ENCODE measurements at places on chromosomes 12 and 14.

GRCh38 chr14:103243764-103244737 lies 90.0 kb upstream of the EIF5 start:
- no peak for DNase-seq

DNA sequence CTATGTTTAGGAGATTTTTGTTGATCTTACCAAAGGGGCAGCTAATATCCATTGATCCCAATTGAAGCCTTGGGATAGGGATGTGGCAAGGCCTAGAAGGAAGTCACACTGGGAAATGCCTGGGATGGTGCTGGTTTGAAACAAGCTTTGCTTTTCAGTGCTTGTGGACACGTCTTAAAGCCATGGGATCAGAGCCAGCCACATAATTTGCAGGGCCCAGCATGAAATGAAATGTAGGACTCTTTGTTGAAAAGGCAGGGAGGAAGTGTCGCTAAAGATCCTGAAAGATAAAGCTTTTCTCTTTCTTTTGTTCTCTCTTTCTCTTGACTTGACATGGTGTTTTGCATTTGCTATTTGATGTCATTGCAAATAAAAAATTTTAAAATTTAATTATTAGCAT lies 5.0 kb downstream of the TTC9 start:
- no peak for DNase-seq

GRCh38 chr12:51752234-51752889 lies 96.2 kb downstream of the FIGNL2 start:
- DNase-seq, result no peak

DNA sequence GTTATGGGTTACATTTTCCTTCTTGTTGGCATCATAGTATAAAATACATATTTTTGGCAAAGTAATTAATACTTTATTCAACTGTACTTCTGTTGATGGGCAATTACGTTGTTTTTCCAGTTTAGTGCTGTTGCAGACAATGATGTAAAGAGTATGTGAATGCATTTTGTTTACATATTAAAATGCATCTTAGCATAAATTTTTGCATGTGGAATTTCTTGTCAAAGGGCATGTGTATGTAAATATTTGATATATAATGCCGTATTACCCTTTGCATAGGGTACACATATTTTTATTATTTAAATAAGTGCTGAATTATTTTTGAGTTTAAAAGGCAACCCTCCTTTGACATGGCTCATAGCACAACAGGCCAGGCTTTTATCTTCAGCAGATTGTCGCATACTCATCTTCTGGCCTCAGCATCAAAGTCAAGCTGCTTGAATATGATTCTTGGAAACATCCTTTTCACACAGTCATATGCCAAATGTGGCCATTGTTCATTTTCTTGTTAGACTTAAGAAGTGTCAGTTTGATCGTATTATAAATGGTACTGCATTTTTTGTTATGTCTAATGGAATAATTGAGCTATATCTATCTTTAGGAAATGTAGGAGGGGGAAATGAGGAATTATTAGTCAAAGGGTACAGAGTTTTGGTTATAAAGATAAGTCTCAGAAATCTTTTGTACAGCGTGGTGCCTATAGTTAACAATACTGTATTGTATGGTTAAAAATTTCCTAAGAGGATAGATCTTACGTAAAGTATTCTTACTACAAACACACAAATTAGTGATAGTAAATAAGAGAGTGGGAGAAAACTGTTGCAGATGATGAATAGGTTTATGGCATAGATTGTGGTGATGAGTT lies 138.5 kb downstream of the FUT8 start:
- DNase-seq, result no peak

- no peak for DNase-seq
These were observed 33.1 kb downstream of the CMKLR1 start for GRCh38 chr12:108305991-108306501.

DNA sequence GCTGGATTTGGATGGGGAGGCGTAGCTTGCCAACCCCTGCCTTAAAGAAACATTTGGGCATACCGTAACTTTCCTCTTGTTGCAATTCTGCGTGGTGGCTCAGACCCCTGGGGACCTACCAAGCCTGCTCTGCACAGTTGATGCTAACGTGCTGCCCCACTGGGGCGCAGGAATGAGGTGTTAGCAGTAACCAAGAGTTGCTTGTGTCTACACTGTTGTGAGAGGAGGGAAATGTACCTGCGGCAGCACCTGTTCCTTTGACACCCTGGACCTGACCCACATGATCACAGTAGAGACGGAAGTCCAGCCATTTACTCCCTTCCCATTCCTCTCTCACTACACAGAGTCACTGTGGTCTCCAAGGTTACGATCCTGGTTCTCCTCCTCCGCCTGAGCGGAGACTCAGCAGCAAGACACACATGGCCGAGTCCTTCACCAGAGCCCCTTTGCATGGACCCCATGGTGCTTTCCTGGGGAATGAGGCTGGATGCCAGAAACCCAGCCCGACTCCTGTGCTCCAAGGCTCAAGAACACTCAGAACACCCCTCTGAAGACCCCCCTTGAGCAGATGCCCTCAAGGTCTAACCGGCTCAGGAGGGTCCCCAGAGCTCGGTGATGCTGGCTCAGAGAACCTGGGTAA lies 84.8 kb downstream of the FBXL14 start:
- DNase-seq, result no peak

DNA sequence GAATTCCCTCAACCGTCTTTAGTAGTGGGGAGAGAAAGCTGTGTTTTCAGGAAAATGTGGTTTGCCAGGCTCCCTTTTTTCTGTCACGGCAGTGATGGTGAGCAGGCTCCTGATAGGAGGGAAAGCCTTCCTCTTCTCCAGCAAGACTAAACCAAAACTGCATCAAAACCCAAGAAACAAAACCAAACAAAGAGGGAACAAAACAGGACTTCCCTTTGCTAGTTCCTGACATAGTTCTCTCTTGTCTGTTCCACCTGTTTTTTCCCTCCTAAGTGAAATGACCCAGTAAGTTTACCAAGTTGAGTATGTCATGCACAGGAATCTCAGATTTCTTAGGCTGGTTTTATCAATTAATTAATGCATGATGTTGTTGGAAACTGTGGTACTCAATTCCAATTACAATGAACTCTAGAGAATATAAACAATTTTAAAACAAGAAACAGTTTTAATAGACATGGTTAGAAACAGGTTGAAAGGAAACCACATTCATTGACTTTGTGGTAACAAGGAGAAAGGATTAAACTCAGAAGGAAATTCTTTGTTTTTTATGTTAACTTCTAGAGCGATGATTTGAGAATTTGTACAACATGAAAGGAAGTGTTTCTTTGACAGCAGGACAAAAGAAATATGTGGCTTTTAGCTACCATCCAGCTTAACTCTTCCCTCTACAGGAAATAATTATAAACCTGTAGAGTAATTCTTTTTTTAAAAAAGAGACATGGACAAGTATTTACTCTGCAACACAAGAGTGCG lies 23.0 kb upstream of the CSRP2 start:
- DNase-seq, result no peak

DNA sequence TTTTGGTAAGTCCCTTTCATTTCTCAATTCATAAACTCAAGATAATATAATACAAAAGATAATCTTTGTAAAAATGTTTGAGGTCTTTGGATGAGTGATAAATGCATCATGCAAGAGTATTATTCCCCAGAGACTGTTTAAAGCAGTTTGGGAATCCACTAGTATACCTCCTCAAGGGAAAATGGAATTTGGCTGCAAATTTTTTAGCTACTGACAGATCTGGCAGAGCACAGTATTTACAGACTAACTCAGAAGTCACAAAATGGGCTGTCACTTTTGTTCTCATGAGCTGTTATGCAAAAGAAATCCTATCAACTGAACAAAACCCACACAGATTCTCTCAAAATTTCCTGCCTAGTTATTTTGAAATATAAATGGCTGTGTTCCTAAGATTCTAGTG lies 9.9 kb downstream of the SPIC start:
- no peak for DNase-seq

- DNase-seq, result no peak
These were observed 5.4 kb downstream of the RAPGEF3 start for GRCh38 chr12:47753021-47754001.

DNA sequence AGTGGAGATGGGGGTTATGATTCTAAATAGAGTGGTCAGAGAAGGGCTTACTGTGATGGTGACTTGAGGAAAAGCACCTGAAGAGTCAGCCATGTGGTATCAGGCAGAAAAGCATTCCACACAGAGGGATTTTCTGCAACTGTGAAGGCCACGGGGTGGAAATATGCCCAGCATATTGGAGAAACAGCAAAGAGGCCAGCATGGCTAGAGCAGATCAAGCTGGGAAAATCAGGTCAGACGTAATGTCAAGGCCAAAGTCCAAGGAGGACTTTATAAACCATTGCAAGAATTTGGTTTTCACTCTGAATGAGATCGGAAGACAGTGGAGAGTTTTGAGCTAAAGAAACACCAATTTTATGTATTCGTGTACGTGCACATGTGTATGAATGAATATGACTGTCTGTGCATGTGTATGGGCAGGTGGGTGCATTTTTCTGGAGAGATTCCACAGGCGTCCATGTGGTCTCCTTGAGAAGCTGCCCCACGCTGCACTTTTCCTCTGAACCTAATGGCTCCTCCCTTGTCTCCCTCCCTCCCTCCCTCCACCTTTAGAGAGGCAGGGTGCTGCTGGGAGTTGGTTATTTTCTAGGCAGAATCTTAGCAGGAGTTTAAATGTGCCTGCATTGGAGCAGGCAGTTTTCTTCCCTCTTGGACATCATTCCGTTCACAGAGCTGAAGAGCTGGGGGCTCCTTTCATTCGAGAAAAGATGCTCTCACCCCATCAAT lies 97.4 kb upstream of the PPP4R3A start:
- no peak for DNase-seq

GRCh38 chr14:103839579-103839978 lies 7.8 kb downstream of the PPP1R13B start:
- no peak for DNase-seq

- no peak for DNase-seq
These were observed 35.8 kb downstream of the GPR19 start for GRCh38 chr12:12660201-12660600.

DNA sequence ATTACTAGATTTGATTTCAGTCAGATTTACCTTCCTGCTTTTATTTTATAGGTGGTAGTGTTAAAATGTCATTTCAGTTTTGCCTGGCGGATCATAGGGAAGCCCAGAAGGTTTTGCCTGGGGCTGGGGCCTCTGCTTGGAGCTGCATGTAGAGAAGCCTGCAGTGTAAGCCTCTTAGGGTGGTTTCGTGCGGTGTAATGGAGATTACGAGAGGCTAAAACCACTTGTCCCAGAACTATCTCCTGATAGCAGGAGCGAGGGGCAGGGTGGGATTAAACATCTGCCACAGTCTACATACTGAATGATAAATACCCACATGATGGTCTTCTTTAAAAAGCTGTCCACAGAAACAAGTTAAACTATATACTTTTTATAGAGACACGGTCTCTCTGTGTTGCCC lies 35.0 kb upstream of the DICER1 start:
- DNase-seq, result no peak

DNA sequence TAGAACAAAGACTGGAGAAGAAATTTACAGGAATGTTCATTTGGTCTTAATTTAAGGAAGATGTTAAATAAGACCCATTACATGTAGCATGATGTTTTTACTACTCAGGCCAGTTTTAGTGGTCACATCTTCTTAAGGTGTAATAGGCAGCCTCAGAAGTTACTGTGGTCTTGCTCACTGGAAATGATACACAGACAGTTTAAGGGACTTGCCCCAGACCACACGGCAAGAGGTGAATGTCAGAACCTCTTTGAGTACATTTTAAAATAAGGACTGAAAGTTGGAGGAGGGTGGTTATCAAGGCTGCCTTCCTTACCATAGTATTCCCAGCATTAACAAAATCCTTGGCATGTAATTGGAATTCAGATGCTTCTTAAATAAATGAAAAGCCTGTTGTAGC lies 37.9 kb downstream of the LRRK2 start:
- no peak for DNase-seq

DNA sequence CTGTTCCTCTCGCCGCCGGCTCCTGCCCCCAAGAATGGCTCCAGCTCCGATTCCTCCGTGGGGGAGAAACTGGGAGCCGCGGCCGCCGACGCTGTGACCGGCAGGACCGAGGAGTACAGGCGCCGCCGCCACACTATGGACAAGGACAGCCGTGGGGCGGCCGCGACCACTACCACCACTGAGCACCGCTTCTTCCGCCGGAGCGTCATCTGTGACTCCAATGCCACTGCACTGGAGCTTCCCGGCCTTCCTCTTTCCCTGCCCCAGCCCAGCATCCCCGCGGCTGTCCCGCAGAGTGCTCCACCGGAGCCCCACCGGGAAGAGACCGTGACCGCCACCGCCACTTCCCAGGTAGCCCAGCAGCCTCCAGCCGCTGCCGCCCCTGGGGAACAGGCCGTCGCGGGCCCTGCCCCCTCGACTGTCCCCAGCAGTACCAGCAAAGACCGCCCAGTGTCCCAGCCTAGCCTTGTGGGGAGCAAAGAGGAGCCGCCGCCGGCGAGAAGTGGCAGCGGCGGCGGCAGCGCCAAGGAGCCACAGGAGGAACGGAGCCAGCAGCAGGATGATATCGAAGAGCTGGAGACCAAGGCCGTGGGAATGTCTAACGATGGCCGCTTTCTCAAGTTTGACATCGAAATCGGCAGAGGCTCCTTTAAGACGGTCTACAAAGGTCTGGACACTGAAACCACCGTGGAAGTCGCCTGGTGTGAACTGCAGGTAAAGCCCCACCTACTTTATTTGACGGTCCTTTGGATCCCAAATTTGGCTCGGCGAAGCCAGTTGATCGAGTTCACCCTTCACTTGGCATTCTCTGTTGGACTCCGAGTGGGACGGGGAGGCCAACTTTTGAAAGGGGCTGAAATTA lies 1.5 kb downstream of the WNK1 start:
- DNase-seq, result peak; percentile 39

DNA sequence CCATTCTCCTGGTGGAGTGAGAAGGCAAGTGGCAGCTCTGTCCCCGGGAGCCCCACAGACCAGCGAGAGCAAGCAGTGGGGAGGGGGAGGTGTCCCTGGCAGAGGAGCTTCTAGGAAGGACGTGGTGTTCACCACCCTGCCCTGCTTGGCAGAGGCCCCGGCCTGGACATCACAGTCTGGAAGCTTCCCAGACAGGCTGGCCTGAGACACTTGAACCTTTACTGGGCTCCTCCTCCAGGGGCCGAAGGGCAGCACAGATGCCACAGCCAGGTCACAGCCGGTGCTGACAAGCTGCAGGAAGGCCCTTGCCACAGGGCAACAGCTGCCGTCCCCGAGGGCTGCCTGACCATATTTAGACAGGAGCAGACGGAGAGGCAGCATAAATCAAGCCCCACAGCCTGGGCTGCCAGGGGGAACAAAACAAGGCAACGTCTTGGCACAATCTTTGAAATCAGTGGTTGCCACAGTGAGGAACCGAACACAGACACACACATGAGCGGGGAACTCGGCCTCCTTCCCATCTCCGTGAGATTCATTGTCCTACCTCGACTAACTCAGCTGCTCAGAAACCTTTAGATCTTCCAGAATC lies 28.5 kb downstream of the PRIMA1 start:
- no peak for DNase-seq
